GM13976 (cell line): ENCODE measurements at places on chromosomes 7 and 10.
A peak's percentile ranks its signal among the peaks of the same experiment; 100 is the strongest.

GRCh38 chr7:70484255-70484654 lies 647.7 kb upstream of the GALNT17 start:
- DNase-seq: no peak

DNA sequence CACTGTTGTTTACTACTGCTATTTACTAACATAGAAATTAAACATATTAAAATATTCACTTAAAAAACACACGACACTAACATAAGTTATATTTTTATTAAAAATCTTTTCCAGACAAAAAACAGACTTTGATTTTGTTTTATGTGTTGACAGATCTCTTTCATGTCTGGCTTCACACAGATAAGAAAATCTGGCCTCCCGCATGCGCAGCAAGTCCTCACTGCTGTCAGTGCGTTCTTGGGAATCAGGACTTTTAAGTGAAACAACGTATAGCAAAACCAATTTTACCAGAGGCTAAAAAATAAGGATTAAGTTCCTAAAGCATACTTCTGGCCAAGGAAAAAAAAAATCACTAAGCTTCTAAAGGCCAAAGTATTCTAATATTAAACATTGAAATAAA lies 1.2 kb upstream of the IDI1 start:
- no peak for DNase-seq

DNA sequence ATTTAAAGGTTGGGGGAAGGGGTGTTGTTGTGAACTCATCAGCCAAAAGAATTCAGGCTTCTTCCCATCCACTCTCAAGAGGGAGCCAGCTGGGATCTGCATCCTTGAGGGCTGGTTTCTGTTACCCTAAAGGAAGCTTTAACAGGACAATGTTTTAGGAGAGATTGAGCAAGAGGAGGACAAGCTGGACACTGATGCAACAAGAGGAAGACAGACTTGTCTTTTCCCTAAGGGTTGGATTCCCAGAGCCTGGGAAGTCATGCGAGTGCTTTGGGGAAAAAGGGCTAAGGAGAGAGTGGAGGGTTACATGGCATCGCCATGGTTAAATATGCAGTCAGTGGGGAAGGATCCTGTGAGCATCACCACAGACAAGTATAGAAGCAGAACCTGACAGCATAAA lies 47.6 kb upstream of the PDE1C start:
- no peak for DNase-seq

DNA sequence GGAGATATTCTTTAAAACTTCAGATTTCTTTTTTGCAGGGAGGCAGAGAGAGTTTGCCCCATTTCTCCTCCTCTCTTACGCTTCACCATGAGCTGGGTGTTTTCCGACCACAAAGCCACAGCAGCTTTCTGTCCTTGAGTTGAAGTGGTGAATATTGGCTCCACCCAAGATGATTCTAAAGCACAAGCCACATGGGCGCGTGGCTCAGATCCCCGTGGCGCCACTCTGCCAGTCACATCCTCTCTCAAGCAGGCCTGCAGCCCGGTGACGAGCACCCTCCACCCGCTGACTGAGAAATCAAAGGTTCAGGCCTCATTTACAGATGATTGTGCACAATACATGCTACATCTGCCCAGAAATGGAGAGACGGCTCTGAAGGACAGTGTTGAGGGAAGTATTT lies 27.6 kb upstream of the RNF32 start:
- DNase-seq: no peak

- DNase-seq: no peak
Observed at GRCh38 chr7:70680743-70681468, 451.0 kb upstream of the GALNT17 start.

- peak; percentile 59 for DNase-seq
Observed at GRCh38 chr7:31122649-31123058, 70.5 kb downstream of the ADCYAP1R1 start.

- DNase-seq: no peak
Observed at GRCh38 chr10:131478377-131478989, 167.0 kb upstream of the TCERG1L start.

DNA sequence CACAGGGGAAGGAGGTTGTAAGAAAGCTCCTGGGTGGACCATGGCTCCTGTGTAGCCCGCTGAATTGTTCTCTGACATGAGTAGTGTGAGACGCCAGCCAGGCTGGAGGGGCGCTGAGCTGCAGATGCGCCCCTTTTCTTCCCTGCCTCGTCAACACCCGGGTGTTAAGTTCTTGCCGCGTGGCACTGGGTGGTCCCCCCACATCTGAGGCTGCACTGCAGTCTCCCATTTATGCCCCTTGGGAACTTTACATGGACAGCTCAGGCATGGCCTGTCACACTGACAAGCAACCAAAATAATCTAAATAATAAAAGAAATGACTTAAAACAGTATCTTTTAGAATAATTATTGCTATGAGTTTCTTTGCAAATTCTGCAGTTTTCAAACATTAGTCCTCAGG lies 34.6 kb upstream of the HSPA12A start:
- no peak for DNase-seq

- DNase-seq: peak; percentile 59
Observed at GRCh38 chr10:119285495-119286267, 78.3 kb downstream of the GRK5 start.

DNA sequence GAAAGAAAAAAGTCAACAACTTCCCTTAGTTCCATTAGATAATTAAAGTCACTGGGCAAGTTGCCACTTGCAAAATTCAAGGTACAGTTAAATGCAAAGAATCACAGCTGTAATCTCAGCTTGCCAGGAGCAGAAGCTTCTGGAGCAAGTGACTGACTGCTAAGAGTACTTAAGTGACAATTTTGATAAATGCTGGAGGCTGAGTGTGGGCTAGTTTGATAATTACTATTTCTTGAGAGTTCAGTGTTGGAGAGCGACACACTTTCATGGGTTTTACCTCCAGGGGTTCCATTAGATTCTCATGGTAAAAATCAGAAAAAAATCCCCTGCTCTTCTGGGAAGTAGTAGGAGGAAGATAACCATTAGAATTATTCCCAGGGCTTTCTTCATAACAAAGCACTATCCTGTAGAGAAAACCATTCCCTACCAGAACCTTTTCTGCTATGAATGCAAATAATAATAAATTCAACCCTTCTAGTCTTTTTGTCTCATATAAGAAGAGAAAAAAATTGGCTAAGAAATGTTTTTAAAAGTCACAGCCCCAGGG lies 486.3 kb downstream of the POM121L12 start:
- DNase-seq: no peak

- no peak for DNase-seq
Observed at GRCh38 chr7:5276611-5277010, 6.1 kb upstream of the SLC29A4 start.

- DNase-seq: peak; percentile 9
Observed at GRCh38 chr10:70779088-70779487, 6.1 kb downstream of the TBATA start.

GRCh38 chr10:129653428-129653827 lies 186.4 kb downstream of the MGMT start:
- no peak for DNase-seq

DNA sequence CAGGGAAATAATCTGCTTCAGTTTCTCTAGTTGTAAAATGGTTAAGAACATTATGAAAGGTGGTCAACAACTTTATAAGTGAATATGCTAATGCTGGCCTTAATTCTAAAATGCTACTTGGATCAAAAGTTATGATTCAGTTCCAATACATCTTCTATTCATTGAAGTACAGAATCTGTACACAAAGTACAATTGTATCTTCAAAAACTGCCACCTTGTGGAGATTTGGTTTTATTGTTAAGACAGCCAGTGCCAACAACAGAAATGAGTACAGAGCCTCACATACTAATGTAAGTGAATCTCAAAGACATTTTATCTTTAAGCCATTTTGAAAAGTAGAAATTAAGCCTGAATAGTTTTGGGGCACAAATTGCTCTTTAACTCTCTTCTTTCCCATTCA lies 194.0 kb downstream of the CFTR start:
- peak; percentile 45 for DNase-seq

- no peak for DNase-seq
Observed at GRCh38 chr7:107712896-107713295, 31.0 kb upstream of the CBLL1 start.

GRCh38 chr7:43196379-43196778 lies 83.9 kb downstream of the HECW1 start:
- DNase-seq: no peak

DNA sequence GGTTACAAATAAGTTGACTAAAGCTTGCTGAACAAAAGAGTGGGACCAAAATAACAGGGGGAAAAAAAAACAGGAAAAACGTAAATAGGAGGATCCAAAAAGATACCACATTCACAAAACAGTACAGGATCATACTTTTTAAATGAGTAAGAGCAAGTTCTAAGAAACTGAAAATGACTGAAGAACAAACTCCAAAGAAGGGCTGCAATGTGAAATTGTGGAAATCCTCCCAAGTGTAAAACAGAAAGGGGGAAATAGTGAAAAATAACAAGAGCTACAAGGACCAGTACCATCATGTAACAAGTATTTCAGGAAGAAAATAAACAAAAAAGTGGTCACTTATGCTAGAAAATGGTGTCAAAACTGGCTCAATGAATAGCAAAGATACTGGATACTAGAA lies 46.3 kb downstream of the PDSS1 start:
- DNase-seq: no peak

- DNase-seq: no peak
Observed at GRCh38 chr7:64965594-64965993, 25.2 kb downstream of the ZNF117 start.

DNA sequence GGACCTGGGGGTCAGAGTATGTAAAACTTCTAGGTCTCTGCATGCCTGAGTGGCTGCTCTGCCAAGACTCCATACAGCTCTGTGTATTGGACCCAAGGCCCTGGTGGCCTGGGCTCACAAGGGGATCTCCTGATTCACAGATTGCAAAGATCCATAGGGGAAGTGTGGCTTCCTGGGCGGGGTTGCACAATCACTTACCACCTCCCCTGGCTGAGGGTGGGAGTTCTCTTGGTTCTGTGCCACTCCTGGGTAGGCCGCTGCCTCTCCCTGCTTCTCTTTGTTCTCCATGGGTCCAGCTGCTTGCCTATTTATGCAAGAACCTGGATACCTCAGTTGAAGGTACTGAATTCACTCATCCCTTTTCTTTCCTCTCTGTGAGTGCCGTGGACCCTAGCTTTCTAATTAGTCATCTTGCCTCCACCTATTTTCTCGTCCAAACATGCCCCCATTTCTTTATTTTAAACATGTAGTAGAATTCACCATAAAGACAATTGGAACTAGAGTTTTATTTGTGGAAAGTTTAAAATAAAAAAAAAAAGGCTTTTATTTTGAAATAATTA lies 18.5 kb upstream of the AGR3 start:
- DNase-seq: no peak

- peak; percentile 82 for DNase-seq
Observed at GRCh38 chr10:131928248-131929095, 27.7 kb downstream of the PPP2R2D start.

GRCh38 chr10:131242007-131242406 lies 69.5 kb downstream of the TCERG1L start:
- DNase-seq: no peak
